ENCODE measurements at places on chromosomes 16 and 17.

- H3K27me3 ChIP-seq, result no peaks in the 10 kb centered on the region
- H3K4me3 ChIP-seq, result no peak overlapping the region
- H3K36me3 ChIP-seq, result peaks cover 24% of the 10 kb centered on the region
- H3K27ac ChIP-seq, result no peak overlapping the region
- H3K4me1 ChIP-seq, result peaks cover 22% of the 10 kb centered on the region
- no peak for DNase-seq
Observed at GRCh38 chr17:2061441-2061958, 6.6 kb downstream of the HIC1 start.

- H3K36me3 ChIP-seq, result peaks cover 6% of the 10 kb centered on the region
- no peak overlapping the region for H3K4me3 ChIP-seq
- DNase-seq, result no peak
- no peaks in the 10 kb centered on the region for H3K27me3 ChIP-seq
- peaks cover 20% of the 10 kb centered on the region for H3K4me1 ChIP-seq
- no peak overlapping the region for H3K27ac ChIP-seq
Observed at GRCh38 chr16:81790830-81791435, 11.8 kb downstream of the PLCG2 start.

GRCh38 chr17:72622661-72623433, 469.6 kb downstream of the SLC39A11 start:
- H3K4me1 ChIP-seq, result peaks cover 7% of the 10 kb centered on the region
- H3K36me3 ChIP-seq, result no peaks in the 10 kb centered on the region
- no peak for DNase-seq

GRCh38 chr17:65287040-65287439, 149.9 kb downstream of the RGS9 start:
- no peaks in the 10 kb centered on the region for H3K4me1 ChIP-seq
- no peak overlapping the region for H3K27ac ChIP-seq
- peaks cover 8% of the 10 kb centered on the region for H3K27me3 ChIP-seq
- H3K36me3 ChIP-seq, result no peaks in the 10 kb centered on the region

GRCh38 chr17:17021194-17021863, 20.9 kb upstream of the MPRIP start:
- H3K4me3 ChIP-seq, result no peak overlapping the region
- no peaks in the 10 kb centered on the region for H3K27me3 ChIP-seq
- H3K36me3 ChIP-seq, result no peaks in the 10 kb centered on the region

DNA sequence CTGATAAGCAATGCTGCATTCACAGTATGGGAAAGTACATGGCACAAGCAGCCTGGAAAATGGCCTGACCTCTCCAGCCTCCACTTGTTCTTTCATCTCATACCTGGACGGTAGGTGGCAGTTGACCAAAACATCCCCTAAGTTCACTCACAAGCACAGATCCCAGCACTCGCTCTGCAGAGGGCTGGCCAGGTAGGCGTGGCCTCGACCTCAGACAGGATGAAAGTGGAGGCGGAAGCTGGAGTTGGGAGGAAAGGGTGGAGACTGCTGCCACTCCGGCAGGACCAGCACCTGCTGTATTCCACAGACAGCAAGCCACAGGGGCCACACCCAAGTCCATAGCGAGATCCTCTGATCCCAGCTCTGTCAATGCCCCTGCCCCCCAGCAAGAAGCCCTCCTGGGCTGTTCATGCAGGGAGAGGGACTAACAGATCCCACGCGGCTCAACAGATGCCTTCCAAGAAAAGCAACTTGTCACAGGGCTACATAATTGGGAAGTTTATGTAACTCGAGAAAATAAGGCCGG, 31.3 kb downstream of the ZCCHC14 start:
- no peak for DNase-seq
- peaks cover 19% of the 10 kb centered on the region for H3K4me1 ChIP-seq
- H3K36me3 ChIP-seq, result peaks cover 18% of the 10 kb centered on the region
- H3K27me3 ChIP-seq, result no peaks in the 10 kb centered on the region

DNA sequence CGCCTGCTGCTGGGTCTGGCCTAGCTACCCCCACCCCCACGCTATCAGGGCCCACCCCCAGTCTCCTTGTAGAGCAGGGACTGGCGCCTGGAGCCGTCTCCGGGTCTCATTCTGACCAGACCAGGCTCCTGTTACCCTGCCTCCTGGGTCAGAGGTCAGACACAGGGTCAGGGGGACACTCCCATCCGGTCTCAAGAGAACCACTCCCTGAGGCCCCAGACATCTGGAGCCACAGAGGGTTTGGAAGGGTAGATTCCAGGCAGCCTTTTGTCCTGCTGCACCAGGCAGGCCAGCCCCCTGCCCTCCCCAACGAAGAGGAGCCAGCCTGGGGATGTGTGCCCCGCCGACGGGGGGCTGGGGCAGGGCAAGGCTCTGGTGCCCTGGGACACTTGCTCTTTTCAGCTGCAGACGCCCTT, 944 bp upstream of the WFIKKN1 start:
- no peaks in the 10 kb centered on the region for H3K4me1 ChIP-seq
- H3K27ac ChIP-seq, result no peak overlapping the region
- no peaks in the 10 kb centered on the region for H3K27me3 ChIP-seq
- DNase-seq, result no peak
- peaks cover 13% of the 10 kb centered on the region for H3K36me3 ChIP-seq

DNA sequence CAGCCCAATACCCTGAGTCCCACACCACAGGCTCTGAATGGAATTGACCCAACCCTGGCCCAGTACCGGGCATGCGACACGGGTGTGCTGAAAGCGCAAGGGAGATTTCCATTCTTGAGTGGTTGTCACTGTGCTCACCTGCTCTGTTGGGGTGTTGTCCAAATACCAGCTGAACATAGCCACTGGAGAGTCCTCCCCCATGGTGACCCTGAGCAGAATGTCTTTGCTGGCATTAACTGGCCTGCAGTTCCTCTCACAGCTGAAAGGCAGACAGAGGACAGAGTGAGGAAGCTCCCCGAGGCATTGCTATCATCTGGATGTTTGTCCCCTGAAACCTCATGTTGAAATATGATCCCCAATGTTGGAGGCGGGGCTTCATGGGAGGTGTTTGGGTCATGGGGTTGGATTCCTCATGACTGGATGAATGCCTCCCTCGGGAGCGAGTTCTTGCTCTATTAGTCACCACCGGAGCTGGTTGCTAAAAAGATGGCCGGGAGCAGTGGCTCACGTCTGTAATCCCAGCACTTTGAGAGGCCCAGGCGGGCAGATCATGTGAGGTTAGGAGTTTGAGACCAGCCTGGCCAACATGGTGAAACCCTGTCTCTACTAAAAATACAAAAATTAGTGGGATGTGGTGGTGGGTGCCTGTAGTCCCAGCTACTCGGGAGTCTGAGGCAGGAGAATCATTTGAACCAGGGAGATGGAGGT, 57.3 kb upstream of the BCO1 start:
- H3K27ac ChIP-seq, result no peak overlapping the region
- H3K4me1 ChIP-seq, result no peaks in the 10 kb centered on the region
- no peaks in the 10 kb centered on the region for H3K36me3 ChIP-seq

DNA sequence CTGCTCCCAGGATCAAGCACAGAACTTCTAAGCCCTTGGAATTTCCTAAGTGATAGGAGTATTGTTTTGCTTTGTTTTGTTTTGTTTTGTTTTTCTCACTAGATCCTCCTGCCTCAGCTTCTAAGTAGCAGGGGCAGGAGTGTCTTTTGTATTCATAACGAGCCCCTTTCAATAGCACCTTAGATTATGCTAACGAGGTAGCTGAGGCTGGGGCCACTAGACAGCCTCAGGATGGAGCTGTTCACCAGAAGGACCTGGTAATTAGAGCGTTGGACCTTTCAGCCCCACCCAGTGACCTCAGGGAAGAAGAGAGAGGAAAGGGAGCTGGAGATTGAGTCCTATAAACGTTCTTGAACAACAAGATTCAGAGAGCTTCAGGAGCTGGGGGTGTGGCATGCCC, 43.6 kb downstream of the IKZF3 start:
- peaks cover 47% of the 10 kb centered on the region for H3K4me1 ChIP-seq
- no peaks in the 10 kb centered on the region for H3K27me3 ChIP-seq
- peak overlapping the region; percentile 47 for H3K4me3 ChIP-seq
- H3K27ac ChIP-seq, result peak overlapping the region; percentile 95
- H3K36me3 ChIP-seq, result peaks cover 38% of the 10 kb centered on the region
- DNase-seq, result no peak

GRCh38 chr17:15361151-15361550, 19.8 kb upstream of the TEKT3 start:
- peaks cover 34% of the 10 kb centered on the region for H3K27me3 ChIP-seq
- H3K4me3 ChIP-seq, result no peak overlapping the region
- H3K36me3 ChIP-seq, result peaks cover 2% of the 10 kb centered on the region
- H3K4me1 ChIP-seq, result no peaks in the 10 kb centered on the region

DNA sequence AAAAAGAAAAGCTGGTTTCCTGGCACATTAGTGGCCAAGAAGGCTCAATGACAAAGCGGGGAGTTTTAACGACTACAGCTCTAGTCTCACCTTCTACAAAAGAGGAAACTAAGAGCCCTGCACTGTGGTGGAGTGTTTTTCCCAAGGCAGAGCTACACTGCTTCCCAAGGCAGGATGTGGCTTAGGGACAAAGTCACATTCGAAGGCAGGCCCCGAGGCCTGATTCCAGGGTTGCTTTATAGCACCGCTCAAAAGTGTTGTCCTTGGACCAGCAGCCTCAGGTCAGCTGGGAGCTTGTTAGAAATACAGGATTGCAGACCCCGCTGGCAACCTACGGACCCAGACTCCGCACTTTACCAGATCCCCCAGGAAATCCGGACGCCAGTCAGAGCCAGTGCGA, 23.8 kb downstream of the TMEM92 start:
- peaks cover 2% of the 10 kb centered on the region for H3K36me3 ChIP-seq
- DNase-seq, result no peak
- H3K27ac ChIP-seq, result no peak overlapping the region
- H3K4me1 ChIP-seq, result no peaks in the 10 kb centered on the region
- peaks cover 44% of the 10 kb centered on the region for H3K27me3 ChIP-seq
- no peak overlapping the region for H3K4me3 ChIP-seq

DNA sequence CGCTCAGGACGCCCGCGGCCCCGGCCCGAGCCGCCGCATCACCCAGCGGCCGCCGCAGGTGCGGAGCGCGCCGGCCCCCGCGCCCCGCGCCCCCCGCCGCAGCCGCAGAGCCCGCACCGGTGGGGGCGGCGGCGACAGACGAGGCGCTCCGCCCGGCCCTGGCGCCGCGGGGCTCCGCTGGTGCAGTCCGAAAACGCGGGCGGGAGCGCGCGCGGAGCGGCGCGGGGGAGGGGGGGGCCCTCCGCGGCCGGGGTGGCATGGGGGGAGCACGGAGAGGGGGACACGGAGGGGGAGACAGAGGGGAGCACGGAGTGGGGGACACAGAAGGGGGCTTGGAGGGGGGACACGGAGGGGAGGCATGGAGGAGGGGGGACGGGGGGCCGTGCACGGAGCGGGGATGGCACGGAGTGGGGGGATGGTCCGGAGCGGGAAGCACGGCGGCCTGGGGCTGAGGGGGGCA, at the start of gene AATK:
AATK (minus strand) TSS at position 189 of the 460 bp plus-strand sequence. CDS start 229 bp downstream, outside the sequence.
- H3K27me3 ChIP-seq, result peaks cover 27% of the 10 kb centered on the region
- H3K4me1 ChIP-seq, result no peaks in the 10 kb centered on the region
- H3K36me3 ChIP-seq, result peaks cover 2% of the 10 kb centered on the region
- H3K27ac ChIP-seq, result no peak within 1 kb of the TSS

DNA sequence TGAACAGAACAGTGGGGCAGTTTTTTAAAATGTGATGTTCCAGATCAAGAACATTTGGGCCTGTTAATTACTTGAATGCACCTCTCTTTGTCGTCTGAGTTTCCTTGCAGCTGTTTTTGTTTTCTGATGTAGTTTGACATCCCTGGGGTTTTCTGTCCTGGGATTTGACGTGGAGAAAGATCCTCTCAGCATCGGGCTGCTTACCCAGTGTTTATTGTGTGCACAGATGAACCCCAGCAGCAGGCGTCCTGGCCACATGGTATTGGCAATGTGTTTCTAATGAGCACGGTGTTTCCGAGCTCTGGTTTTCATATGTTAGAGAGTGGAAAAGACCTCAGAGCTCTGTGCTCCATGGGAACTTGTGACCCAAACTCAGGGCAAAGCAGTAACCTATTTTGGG, 191.1 kb upstream of the IRX3 start:
- no peak for DNase-seq
- no peak overlapping the region for H3K4me3 ChIP-seq
- no peak overlapping the region for H3K27ac ChIP-seq

DNA sequence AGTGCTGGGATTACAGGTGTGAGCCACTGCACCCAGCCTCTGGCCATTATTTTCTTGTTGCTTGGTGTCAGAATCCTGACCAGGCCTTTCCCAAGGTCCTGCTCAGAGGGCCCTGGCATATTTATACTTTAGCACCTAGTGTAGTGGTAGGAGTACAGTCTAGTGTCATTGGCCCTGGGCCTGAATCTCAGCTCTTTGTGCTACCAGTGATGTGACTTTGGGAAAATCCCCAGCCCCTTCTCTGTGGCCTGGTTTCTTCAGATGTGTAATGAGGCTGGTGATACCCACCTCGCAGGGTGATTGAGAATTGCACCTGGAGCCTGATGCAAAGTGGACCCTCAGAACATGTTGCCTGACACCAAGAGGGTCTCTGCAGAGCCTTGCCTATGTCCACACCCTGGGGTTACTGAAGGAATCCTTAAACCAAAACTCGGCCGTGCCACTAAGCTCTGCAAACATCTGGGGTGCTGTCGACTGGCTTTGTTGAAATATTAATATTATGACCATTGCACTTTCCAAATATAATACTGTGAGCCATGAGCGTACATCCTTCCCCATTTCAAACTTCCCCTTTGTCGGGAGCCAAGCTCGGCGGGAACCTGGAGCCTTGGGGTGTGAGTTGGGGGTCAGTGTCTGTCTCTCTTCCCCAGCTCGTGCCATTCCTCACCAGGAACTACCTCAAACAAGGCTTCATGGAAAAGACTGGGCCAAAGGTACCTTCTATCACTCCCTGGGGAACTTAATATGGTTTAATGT, 18.0 kb upstream of the RNF135 start:
- H3K4me1 ChIP-seq, result no peaks in the 10 kb centered on the region
- no peaks in the 10 kb centered on the region for H3K27me3 ChIP-seq
- DNase-seq, result no peak
- H3K36me3 ChIP-seq, result no peaks in the 10 kb centered on the region
- H3K27ac ChIP-seq, result no peak overlapping the region

DNA sequence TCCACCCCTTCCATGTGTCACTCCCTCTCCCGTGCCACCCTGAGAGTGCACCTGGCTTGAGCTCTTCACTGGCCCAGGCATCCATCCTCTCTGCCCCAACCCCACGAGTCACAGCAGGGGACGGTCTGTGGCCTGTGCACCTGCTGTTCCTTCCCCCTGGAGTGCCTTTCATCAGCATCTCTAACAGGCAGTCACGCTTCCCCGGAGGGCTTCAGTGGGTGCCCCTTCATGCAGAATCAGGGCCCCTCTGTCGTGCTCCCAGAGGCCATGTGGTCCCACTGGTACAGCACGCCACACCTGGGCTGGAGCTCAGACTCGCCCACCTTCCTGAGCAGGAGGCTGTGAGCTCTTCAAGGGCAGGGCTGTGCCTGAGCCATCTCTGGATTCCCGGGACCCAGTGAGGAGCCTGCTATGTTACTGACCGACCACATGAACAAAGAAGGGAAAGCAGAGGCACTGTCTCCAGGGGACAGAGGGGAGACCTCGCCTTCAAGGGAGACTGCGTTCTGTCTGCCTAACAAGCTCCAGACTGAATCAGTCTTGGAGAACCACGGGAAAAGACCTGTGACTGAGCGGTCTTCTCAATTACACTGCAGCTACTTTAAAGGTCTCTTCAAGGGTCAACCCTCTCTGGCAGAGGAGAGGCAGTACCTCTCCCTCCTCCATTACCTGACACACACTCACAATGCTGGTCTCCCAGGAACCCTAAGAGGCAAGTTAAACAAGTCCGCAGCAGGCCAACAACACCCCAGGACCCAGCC, 78.8 kb upstream of the DOC2B start:
- no peaks in the 10 kb centered on the region for H3K4me1 ChIP-seq
- no peak overlapping the region for H3K4me3 ChIP-seq
- H3K27ac ChIP-seq, result no peak overlapping the region
- no peak for DNase-seq
